Hindlimb muscle (tissue), 1 donor: ENCODE measurements at places on chromosomes 12 and 14. TPM values are rescaled to one million over a fixed set of nuclear protein-coding genes. Genes with fewer than 3 reads are reported as not detected.

The TAS2R8 gene
- polyA plus RNA-seq = not detected

The KRT75 gene
- not detected for polyA plus RNA-seq

The CBLN3 gene
- 2.6 TPM for polyA plus RNA-seq

The PAH gene
- polyA plus RNA-seq = not detected

The CLIP1 gene
- polyA plus RNA-seq = 21.7 TPM

The GALNT16 gene
- polyA plus RNA-seq = 25.7 TPM

The SPRYD4 gene
- 3.0 TPM for polyA plus RNA-seq

The SIX6 gene
- not detected for polyA plus RNA-seq

The CIPC gene
- 21.3 TPM for polyA plus RNA-seq

The IL26 gene
- polyA plus RNA-seq = not detected

The SRSF9 gene
- polyA plus RNA-seq = 94.2 TPM

The MCRS1 gene
- polyA plus RNA-seq = 59.6 TPM

The IAPP gene
- polyA plus RNA-seq = not detected

The TSHR gene
- 0.84 TPM for polyA plus RNA-seq

The SYCP3 gene
- 0.41 TPM for polyA plus RNA-seq

The MYF5 gene
- 29.5 TPM for polyA plus RNA-seq

The OR6C2 gene
- not detected for polyA plus RNA-seq

The JAG2 gene
- 52.1 TPM for polyA plus RNA-seq

The STX2 gene
- 17.9 TPM for polyA plus RNA-seq

The TMEM63C gene
- polyA plus RNA-seq = 1.0 TPM

The MYBPC1 gene
- 3,488 TPM for polyA plus RNA-seq

The TAS2R7 gene
- not detected for polyA plus RNA-seq

The SLC5A8 gene
- polyA plus RNA-seq = not detected

The TMEM52B gene
- 0.23 TPM for polyA plus RNA-seq

The ANO2 gene
- polyA plus RNA-seq = 3.9 TPM
